Peyer's patch (tissue), 4 donors: ENCODE measurements at places on chromosomes 13 and 19. TPM values are rescaled to one million over a fixed set of nuclear protein-coding genes. Genes with fewer than 3 reads are reported as not detected.

KIR3DL3 gene
- total RNA-seq, result not detected

GFY gene
- not detected for total RNA-seq

GIPC3 gene
- total RNA-seq, result 0.35 TPM

IGFL1 gene
- total RNA-seq, result not detected

OR7D4 gene
- total RNA-seq, result not detected

TPTE2 gene
- total RNA-seq, result not detected

C19orf53 gene
- total RNA-seq, result 78.8 TPM

LCP1 gene
- total RNA-seq, result 167 TPM

DNA sequence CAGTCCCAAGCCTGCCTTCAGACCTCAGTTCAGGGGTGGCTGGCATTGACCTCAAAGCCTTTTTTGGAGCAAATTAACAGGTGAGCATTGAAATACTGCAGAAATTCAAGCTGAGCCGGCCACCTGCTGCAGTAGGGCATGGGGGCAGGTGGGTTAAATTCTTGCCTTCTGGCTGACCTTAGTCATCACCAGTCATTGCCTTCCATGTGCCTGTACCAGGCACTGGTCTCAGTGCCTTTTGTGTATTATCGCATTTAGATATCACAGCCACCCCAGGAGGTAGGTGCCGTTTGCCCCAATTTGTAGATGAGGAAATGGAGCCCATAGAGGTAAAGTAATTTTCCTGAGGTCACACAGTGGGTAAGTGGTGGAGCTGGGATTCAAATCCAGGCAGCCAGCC is 7.2 kb downstream of the PPP1R37 start:
- peak overlapping the region; percentile 87 for H3K27ac ChIP-seq
- peaks cover 19% of the 10 kb centered on the region for H3K4me1 ChIP-seq
- DNase-seq, result no peak
- H3K36me3 ChIP-seq, result no peaks in the 10 kb centered on the region
- H3K4me3 ChIP-seq, result peak overlapping the region; percentile 33
- H3K27me3 ChIP-seq, result no peaks in the 10 kb centered on the region

GRCh38 chr13:104976986-104977385 is 1558.5 kb downstream of the EFNB2 start:
- H3K4me3 ChIP-seq, result no peak overlapping the region
- H3K36me3 ChIP-seq, result no peaks in the 10 kb centered on the region
- no peaks in the 10 kb centered on the region for H3K27me3 ChIP-seq
- no peak for DNase-seq
- H3K4me1 ChIP-seq, result no peaks in the 10 kb centered on the region

GRCh38 chr13:76991796-76992547 is at the start of gene CLN5:
TSS of gene CLN5 (plus strand) at chr13:76992081. CDS start at chr13:76992099, 18 bp downstream.
- no peaks in the 10 kb centered on the region for H3K27me3 ChIP-seq
- H3K27ac ChIP-seq, result peak within 1 kb of the TSS; percentile 96
- peak; percentile 91 for DNase-seq
- peak within 1 kb of the TSS; percentile 85 for H3K4me3 ChIP-seq

- H3K36me3 ChIP-seq, result no peaks in the 10 kb centered on the region
- DNase-seq, result no peak
- H3K4me1 ChIP-seq, result no peaks in the 10 kb centered on the region
- no peak overlapping the region for H3K4me3 ChIP-seq
- H3K27me3 ChIP-seq, result no peaks in the 10 kb centered on the region
- H3K27ac ChIP-seq, result no peak overlapping the region
Measured at GRCh38 chr13:91904597-91904996, 506.2 kb downstream of the GPC5 start.

DNA sequence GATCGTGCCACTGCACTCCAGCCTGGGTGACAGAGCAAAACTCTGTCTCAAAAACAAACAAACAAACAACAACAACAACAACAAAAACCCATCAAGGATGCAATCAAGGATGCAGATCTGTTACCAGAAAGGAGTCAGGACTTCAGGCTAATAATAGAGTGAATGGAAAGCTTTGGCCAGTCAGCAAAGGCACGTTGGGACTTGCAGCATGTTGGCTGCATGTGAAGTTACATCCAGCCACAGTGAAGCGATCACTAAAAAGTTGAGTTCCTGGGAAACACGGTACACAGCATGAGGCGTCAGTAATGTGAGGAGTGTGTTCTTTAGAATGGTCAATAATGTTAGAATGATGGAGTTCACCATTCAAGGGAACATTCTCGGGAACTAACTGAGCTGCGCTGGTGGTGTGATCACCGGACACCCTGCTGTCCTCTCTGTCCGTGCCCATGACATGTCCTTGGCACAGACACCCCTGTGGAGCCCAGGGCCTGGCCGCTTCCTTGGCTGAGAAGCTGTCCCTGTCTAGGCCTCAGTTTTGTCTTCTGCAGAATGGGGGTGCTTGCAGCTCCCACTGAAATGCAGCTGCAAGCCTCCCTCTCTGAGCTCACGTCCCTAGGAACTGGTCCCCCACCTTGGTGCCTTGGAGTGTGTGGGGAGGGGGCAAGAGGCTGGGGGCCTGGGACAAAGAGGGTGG is 2.3 kb upstream of the LGALS7B start:
- no peaks in the 10 kb centered on the region for H3K27me3 ChIP-seq
- H3K27ac ChIP-seq, result no peak overlapping the region
- no peak overlapping the region for H3K4me3 ChIP-seq
- H3K36me3 ChIP-seq, result no peaks in the 10 kb centered on the region
- H3K4me1 ChIP-seq, result no peaks in the 10 kb centered on the region

- H3K4me1 ChIP-seq, result no peaks in the 10 kb centered on the region
- H3K27me3 ChIP-seq, result no peaks in the 10 kb centered on the region
- no peak for DNase-seq
- no peak overlapping the region for H3K27ac ChIP-seq
- H3K4me3 ChIP-seq, result no peak overlapping the region
- H3K36me3 ChIP-seq, result no peaks in the 10 kb centered on the region
Measured at GRCh38 chr13:74299721-74300120, 165.5 kb upstream of the KLF12 start.

- H3K4me3 ChIP-seq, result no peak overlapping the region
- peak; percentile 25 for DNase-seq
- H3K36me3 ChIP-seq, result no peaks in the 10 kb centered on the region
- H3K4me1 ChIP-seq, result peaks cover 4% of the 10 kb centered on the region
Measured at GRCh38 chr19:15091918-15092753, 10.1 kb downstream of the OR1I1 start.

GRCh38 chr13:105037110-105037509 is 1498.4 kb downstream of the EFNB2 start:
- H3K4me1 ChIP-seq, result no peaks in the 10 kb centered on the region
- no peaks in the 10 kb centered on the region for H3K27me3 ChIP-seq
- DNase-seq, result no peak
- H3K4me3 ChIP-seq, result no peak overlapping the region

GRCh38 chr13:23778002-23778652 is 111.1 kb downstream of the MIPEP start:
- no peaks in the 10 kb centered on the region for H3K4me1 ChIP-seq
- H3K4me3 ChIP-seq, result no peak overlapping the region
- no peak overlapping the region for H3K27ac ChIP-seq
- DNase-seq, result no peak
- H3K27me3 ChIP-seq, result no peaks in the 10 kb centered on the region
- no peaks in the 10 kb centered on the region for H3K36me3 ChIP-seq

GRCh38 chr13:45224176-45224575 is 23.3 kb upstream of the KCTD4 start:
- DNase-seq, result no peak
- no peaks in the 10 kb centered on the region for H3K36me3 ChIP-seq
- H3K27me3 ChIP-seq, result no peaks in the 10 kb centered on the region
- H3K4me3 ChIP-seq, result no peak overlapping the region
- H3K27ac ChIP-seq, result no peak overlapping the region
- H3K4me1 ChIP-seq, result no peaks in the 10 kb centered on the region

DNA sequence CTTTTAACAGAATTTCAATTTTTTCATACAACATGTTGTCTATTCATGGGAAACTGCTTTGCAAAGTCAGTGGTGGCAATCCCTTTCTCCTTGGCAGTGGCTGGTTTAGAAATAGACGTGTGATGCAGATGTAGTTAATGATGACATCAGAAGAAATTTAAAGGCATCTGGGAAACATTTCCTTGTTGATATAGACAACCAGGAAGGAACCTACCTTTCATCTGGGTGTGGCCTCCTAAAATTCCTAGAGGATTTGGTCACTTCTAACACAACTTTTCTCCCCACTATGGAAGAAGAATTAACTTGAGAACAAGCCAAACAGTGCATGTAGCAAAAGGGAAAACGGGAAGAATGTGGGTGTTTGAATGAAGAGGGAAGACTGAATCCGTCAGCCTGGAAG is 102.8 kb downstream of the EFNB2 start:
- no peak overlapping the region for H3K27ac ChIP-seq
- H3K36me3 ChIP-seq, result no peaks in the 10 kb centered on the region
- no peaks in the 10 kb centered on the region for H3K4me1 ChIP-seq
- no peak overlapping the region for H3K4me3 ChIP-seq
- H3K27me3 ChIP-seq, result no peaks in the 10 kb centered on the region
- DNase-seq, result no peak

GRCh38 chr13:51324714-51325420 is 14.6 kb upstream of the SERPINE3 start:
- H3K4me3 ChIP-seq, result no peak overlapping the region
- no peak overlapping the region for H3K27ac ChIP-seq
- no peaks in the 10 kb centered on the region for H3K27me3 ChIP-seq

DNA sequence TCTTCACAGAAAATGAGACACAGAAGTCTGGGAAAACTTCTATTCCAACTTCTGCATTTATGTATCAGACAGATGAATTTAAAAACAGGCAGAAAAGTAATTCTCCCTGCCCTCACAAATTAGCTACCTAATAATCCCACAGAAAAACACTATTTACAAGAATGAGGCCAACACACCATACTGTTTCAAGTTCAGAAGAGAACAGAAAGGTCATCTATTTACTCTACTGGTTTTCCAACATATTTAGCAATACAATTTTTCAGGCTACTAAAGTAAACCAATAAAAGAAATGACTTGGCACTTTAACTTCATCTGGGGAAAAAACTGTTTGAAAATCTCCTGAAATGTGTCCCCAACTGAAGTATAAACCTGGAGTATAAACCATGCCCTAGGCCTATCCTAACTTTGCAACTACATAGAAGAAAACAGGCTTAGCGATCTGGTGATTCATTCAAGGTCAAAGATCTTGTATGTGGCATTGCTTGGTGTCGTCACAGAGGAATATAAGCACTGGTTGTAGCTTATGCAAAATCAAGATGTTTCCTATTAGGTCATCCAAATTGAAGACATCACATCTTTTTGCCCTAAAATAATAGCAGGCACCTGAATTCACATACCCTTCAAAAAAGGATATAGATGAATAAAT is 20.1 kb upstream of the EBPL start:
- no peaks in the 10 kb centered on the region for H3K27me3 ChIP-seq
- H3K4me1 ChIP-seq, result no peaks in the 10 kb centered on the region
- H3K4me3 ChIP-seq, result no peak overlapping the region
- no peak overlapping the region for H3K27ac ChIP-seq
- DNase-seq, result no peak

GRCh38 chr19:18729933-18730530 is 46.6 kb downstream of the CRTC1 start:
- H3K4me3 ChIP-seq, result no peak overlapping the region
- H3K36me3 ChIP-seq, result no peaks in the 10 kb centered on the region
- no peak overlapping the region for H3K27ac ChIP-seq

GRCh38 chr19:38294090-38294489 is 10.0 kb upstream of the C19orf33 start:
- H3K4me1 ChIP-seq, result no peaks in the 10 kb centered on the region
- H3K4me3 ChIP-seq, result no peak overlapping the region
- H3K27ac ChIP-seq, result no peak overlapping the region
- no peaks in the 10 kb centered on the region for H3K27me3 ChIP-seq
- H3K36me3 ChIP-seq, result no peaks in the 10 kb centered on the region
- no peak for DNase-seq

- H3K27ac ChIP-seq, result no peak overlapping the region
- H3K27me3 ChIP-seq, result no peaks in the 10 kb centered on the region
- DNase-seq, result no peak
- H3K4me1 ChIP-seq, result no peaks in the 10 kb centered on the region
Measured at GRCh38 chr19:16170134-16170533, 3.2 kb downstream of the CIB3 start.

DNA sequence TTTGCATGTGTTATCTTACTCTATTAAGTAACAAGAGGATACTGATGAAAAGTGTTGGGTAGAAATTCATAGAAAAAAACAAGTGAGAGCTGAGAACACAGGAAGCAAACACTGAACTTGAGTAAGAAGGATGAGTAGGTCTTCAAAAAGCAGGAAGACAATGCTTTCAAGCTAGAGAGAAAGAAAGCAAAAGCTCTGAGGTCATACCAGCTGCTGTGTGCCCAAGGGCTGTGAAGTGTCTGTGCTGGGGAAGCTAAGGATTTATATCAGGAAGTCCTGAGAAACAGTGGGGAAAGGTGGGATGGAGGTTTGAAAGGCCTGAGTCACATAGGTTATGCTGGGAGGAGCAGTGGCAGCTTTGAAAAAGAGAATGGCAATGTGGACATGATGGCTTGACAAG is 145.5 kb upstream of the MAB21L1 start:
- DNase-seq, result no peak
- H3K27me3 ChIP-seq, result no peaks in the 10 kb centered on the region
- no peaks in the 10 kb centered on the region for H3K4me1 ChIP-seq
- no peak overlapping the region for H3K4me3 ChIP-seq
- no peaks in the 10 kb centered on the region for H3K36me3 ChIP-seq

- H3K27me3 ChIP-seq, result no peaks in the 10 kb centered on the region
- no peak for DNase-seq
- H3K4me1 ChIP-seq, result no peaks in the 10 kb centered on the region
- H3K27ac ChIP-seq, result no peak overlapping the region
- peaks cover 9% of the 10 kb centered on the region for H3K36me3 ChIP-seq
Measured at GRCh38 chr19:51094696-51095279, 12.1 kb upstream of the KLK14 start.

GRCh38 chr19:20273376-20273775 is 106.4 kb downstream of the ZNF486 start:
- H3K4me1 ChIP-seq, result no peaks in the 10 kb centered on the region
- H3K27ac ChIP-seq, result no peak overlapping the region
- no peak overlapping the region for H3K4me3 ChIP-seq
- no peaks in the 10 kb centered on the region for H3K27me3 ChIP-seq
